ENCODE measurements at places on chromosomes 13 and 19.
A peak's percentile ranks its signal among the peaks of the same experiment; 100 is the strongest.

- DNase-seq = no peak
Measured at GRCh38 chr13:40933508-40934204, 85.5 kb downstream of the ELF1 start.

- DNase-seq = peak; percentile 57
Measured at GRCh38 chr13:98279473-98280175, 102.6 kb upstream of the RNF113B start.

GRCh38 chr13:93158565-93158964, 68.0 kb upstream of the GPC6 start:
- no peak for DNase-seq

GRCh38 chr13:51057001-51057400, 54.1 kb downstream of the C13orf42 start:
- no peak for DNase-seq

- DNase-seq = no peak
Measured at GRCh38 chr13:110179857-110180147, 127.2 kb downstream of the COL4A1 start.

All from NCI-H2081 treated with DMSO at 0.1 percent for 48 hours (cell line).